Activated CD4-positive, alpha-beta T cell treated with anti-CD3 and anti-CD28 coated beads, Interleukin-10, Interleukin-2, amounts not matched to agents 100 ng/mL and 50 ng/mL, durations not matched to agents 16 hours and 8 hours (primary cell): ENCODE measurements at places on chromosomes 12 and 14.
A peak's percentile ranks its signal among the peaks of the same experiment; 100 is the strongest.

- DNase-seq = no peak
Observed at GRCh38 chr12:148676-149416, 65.1 kb downstream of the SLC6A12 start.

GRCh38 chr12:124626971-124627411 lies 59.6 kb upstream of the NCOR2 start:
- no peak for DNase-seq

DNA sequence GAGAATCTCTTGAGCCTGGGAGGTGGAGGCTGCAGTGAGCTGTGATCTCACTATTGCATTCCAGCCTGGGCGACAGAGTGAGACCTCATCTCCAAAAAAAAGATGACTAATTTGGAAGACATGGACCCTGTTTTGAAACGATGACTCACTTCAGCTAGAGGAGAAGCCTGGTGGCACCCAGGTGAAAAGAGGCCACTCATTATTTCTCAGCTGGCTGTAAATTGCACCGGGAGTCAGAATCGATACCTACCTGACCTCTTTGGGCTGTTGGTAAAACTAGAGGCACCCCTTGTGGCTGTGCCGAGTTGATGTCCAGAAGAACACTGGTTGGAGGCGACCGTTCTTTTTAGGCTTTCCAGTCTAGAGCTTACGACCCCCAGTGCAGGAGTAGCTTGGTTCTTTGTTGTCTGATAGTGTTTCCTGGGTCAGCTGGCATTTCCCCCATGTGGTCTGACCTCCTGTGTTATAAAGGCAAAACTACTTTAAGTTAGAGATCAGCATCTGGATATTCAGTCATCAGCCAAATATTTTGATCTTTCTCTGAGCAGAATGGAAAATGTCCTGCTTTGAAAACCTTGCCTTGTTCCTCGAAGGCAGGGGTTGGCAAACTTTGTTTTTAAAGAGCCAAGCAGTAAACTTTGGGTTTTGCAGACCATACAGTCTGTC lies 93.2 kb downstream of the CHST11 start:
- peak; percentile 11 for DNase-seq

DNA sequence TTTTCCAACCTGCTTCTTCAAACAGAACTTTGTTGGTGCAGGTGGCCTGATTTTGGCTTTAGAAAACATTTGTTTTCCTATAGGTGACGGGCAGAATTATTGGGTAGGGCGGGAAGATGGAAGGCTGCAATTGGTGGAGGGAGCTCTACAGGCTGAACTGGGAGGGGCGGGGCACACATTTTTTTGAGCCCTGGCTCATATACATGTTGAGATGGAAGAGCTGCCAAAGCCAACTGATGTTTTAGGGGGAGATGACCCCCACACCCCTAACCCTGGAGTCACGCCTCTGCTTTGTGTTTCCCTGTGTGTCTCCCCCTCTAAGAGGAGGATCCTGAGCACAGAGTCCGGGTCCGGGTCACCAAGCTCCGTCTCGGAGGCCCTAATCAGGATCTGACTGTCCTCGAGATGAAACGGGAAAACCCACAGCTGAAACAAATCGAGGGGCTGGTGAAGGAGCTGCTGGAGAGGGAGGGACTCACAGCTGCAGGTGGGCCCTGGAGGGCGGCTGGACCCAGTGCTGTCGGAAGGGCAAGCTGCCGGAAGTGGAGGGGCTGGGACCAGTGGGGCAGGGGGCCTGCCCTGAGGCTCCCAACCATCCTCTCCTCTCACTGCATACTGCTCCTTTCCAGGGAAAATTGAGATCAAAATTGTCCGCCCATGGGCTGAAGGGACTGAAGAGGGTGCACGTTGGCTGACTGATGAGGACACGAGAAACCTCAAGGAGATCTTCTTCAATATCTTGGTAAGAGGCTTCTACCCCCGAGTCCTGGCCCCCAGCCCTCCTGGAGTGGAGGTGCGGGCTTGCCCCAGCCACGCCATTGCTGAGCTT lies 18.6 kb downstream of the AGAP2 start:
- DNase-seq = no peak

DNA sequence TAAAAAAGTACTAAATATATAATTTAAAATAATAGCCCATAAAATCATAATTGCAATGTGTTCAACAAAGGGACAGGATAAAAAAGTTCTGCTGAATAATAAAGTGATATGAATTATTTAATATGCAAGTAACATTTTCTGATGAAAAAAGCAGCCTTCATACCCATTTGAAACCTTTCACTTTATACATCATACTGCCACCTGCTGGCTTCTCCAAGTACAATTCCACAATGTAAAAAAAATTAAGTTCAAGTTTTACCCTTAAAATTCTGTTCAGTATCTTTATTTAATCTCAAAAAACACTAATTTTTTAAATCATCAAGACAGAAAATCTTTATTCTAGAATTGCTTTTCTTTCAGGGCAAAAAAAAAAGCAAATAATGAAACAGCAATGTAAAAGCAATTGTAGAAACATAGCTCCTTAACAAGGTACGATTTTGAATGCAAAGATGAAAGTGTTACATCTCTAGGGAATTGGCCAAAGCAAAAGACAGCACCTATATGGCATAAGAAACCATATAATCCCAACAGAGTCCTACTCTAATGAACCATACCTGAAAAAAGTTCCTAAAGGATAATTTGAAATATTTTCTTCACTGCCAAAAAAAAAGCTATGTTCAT lies 15.0 kb downstream of the MDM1 start:
- peak; percentile 67 for DNase-seq
